Suppressor macrophage treated with lipopolysaccharide for 4 hours (primary cell): ENCODE measurements at places on chromosomes 2 and 18.

DNA sequence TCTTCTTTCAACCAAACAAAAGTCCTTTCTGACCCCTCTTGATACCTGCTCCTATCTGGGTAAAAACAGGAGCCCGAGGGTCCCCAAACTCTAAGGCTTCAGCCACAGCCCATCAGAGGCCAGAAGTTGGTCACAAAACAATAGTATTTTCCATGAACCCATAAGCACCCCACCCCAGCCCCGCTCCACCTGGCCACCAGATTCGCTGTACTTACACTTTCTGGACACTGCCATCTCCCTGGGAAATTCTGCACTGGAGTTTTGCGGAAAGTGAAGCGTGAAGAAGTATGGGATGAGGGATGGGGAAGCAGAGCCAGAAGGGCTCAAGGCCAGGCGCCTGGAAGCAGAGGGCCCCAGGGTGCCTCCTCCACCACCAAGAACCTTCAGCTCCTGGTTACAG lies 5.2 kb upstream of the RUFY4 start:
- DNase-seq = no peak

DNA sequence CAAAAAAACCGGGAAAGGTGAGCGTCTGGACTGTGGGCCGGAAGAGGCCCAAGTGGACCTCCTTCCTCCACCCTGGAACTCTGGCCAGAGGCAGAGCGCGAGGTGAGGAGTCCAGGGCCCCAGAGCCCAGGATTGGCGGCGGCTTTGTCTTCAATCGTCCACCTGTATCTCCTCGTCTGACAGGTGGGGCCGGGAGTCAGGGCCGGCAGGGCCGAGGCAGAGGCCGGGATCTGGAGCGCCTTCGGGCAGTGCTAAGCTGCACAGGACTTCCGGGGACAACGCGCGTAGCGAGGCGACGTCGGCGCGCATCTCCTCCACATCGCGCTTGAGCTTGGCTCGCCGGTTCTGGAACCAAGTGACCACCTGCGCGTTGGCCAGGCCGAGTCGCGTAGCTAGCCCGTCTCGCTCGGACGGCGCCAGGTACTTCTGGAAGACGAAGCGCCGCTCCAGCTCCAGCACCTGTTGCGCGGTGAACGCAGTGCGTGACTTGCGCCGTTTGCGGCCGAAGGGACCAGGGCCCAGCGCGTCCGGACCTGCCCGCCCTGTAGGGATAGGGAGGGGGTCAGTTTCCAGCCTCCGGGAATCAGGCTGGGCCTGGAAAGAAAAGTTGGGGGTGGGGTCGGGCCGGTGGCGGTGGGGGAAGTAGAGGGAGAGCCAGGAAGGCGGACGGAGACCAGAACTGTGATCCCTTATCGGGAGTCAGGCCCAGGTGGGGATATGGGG lies 1.5 kb downstream of the LBX2 start:
- no peak for DNase-seq

DNA sequence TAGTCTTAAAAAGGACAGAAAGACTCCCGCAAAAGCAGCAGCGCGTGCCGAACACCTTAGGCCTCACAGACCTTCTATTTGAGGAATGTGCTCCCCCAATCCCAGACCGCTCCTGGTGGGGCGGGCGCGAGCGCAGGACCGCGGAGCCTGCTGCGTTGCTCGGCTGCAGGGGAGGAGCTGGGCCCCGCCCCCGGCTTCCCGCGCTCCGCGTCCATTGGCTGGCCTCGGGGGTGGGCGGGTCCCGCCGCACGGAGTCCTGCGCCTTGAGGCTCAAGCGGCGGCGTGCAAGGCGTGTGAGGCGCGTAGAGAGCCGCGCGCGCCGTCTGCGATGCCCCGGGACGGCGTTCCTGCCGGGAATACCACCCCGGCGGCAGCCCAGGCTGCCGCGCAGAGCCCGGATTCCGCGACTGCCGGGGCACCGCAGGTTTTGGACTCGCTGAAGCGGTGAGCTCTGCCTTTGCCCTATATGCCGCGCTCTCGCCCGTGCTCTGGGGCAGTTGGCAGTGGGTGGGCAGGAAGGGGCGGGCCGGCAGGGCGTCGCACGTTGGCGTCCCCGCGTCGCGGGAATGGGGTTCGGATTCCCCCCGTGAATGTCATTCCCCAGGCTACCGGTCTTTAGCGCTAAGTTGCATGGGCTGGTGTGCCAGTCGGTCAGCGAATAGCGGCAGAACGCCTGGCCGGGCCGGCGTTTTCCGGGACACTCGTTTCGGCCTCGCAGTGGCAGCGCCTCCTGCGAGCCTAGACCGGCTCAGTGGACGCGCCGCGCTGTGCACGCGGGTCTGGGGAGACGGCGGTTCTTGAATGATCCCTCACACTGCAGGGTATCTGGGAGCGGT lies 49.6 kb upstream of the PAIP2B start:
- DNase-seq = peak; percentile 95

DNA sequence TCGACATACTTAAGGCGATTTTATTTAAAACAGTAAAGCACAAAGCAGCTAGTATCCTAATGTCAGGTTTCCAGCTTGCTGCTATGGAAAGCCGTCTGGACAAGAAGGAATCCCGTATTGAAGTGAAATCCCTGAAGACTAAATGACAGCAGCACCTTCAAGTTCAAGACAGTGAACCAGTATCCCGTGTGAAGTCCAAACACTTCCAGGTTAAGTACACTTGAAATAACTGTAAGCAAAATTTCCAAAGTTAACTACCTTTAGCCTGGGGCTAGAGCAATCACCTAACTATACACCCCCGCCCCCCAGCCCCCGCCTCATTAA lies 1.2 kb downstream of the MBOAT2 start:
- no peak for DNase-seq

GRCh38 chr2:23204685-23205242 lies 180.2 kb upstream of the KLHL29 start:
- DNase-seq = no peak

- DNase-seq = no peak
These were observed 41.3 kb downstream of the PARD3B start for GRCh38 chr2:204586444-204587180.

DNA sequence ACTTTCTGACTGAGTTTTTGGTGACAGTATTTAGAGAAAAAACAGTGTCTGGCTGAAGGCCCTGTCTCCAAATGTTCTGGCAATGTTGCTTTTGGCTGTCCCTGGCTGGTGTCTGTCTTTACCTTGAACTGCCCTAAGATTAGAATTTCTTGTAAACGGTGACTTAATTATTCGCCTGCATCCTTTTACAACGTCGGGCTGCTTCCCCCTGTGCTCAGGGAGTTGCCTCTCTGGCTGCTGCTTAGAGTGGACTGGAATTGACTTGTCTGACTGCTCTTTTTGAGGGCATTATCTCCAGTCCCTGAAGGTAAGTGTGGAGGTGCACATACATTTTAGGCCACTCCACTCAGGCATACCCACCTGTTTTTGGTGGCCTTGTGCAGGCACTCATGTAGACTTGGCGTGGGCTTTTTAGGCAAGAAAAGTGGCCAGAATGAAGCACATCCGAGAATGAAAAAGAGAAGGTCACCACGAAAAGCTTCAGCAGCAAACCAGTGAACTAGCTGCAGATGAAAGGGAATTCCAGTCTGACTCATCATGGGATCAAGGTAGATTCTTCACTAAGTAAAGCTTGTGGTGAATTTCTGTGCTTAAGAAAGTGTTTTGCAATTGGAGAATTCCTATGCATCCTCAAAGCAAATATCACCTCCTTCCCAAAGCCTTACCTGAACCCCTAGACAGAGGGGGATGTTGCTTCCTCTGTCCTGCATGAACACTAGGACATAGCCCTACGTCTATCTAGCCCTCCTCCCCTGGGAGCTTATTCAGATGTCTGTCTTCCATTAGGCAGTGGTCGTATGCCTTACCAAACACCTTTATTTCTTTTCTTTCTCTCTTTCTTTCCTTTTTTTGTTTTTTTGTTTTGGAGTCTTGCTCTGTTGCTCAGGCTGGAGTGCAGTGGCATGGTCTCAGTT lies 230.3 kb upstream of the TRIB2 start:
- no peak for DNase-seq

DNA sequence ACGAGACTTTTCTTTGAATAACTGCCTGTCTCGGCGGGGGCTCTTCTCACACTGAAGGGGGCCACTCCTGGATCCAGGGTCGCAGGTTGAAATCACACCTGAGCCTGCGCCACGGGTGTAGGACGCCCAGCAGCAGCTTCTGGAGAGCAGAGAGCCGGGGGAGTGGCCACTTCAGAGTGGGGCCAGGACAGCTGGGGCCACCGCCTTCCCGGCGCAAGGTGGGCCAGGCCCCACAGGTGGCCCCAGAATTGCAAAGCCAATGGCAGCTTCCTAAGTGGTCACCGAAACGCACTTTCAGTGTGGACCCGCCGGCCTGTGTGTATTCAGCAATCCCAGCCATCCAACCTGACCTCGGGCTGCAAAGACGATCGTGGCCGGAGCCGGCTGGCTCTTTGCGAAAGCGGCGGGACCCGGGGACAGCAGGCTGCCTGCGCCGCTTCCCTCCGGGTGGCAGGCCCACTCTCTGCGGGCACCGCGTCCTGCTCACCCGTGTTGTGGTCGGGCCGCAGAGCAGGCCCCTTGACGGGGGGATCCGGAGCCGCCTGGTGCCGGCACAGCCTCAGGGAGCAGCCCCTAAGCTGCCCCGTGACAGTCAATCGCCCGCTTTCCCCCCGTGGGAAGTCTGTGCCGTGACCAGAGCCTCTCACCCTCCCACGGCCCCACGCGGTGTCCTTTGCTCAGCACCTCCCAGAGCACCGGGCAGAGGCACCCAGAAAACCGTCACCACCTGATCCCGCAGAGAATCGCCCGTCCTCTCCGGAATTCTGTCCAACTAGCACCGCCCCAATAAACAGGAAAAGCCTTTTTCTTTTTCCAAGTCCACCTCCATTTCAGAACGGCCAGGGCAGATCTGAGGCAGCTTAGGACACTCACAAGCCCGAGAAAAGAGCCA lies 144.7 kb downstream of the ZNF516 start:
- DNase-seq = no peak

DNA sequence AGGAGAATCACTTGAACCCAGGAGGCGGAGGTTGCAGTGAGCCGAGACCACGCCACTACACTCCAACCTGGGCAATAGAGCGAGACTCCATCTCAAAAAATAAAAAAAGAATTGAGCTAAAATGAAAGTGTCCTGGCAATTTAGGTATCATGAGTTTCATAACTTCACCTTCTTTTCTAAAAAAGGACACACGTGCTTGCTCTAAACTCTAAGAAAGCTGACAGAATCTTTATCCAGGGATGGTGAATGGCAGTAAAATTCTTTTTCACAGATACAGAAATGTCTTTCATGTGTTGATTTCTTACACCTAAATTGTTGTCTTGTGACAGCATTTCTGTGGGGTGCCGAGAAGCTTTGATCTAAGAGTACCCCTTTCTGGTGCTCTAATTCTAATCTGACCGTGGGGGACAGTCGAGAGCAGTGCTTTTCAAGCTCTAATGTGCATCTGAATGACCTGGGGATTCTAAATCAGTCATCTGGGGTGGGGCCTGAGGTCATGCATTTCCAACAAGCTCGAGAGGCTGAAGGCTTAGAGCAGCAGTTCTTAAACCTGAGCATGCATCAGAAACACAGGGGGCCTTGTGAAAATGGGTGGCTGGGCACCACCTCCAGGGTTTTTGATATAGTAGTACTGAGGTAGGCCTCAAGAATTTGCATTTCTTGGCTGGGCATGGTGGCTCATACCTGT lies 42.1 kb upstream of the REL start:
- no peak for DNase-seq

DNA sequence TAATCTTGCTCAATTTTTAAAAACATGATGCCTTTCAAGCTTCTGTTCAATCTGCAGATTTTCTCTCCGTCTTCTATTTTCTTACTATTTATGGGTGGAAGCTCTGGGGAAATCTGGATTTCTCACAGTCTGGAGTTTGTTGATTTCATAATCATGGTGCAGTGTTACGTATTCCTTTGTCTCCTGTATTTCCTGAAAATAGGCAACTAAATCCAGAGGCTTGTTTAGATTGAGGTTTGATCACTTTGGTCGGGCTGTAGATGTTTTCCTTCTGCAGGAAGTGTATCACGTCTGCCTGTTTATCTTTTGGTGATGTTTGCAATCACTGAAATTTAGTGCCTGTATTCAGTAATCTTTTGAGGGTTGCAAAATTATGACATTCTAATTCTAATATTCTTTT lies 487.7 kb downstream of the LRRTM4 start:
- DNase-seq = no peak

DNA sequence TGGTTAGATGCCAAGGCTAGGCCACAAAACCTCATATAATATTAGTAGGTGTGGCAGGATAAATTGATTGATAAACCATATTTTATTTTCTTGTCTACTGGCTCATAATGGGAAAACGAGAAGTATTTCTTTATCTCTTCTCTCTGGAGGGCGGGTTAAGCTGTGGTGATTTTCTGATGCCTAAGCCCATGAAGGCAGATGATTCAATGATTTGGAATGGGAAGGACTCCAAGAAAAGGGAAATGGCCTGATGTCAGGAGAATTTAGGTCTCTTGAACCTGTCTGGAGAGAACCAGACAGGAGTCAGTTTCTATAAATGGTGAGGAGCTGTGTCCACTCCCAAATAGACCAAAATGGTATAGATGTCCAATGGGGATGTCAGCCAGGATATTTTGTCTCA lies 18.7 kb upstream of the MAP4K3 start:
- DNase-seq = no peak

- no peak for DNase-seq
These were observed 529.6 kb downstream of the PIK3C3 start for GRCh38 chr18:42484648-42485047.

GRCh38 chr2:210860276-210860675 lies 303.9 kb downstream of the CPS1 start:
- no peak for DNase-seq
